ENCODE measurements at places on chromosomes 6 and 20.

- DNase-seq = no peak
These were observed 23.5 kb downstream of the CEP250 start for GRCh38 chr20:35478804-35479472.

- DNase-seq = no peak
These were observed 3.2 kb downstream of the IYD start for GRCh38 chr6:150372051-150372450.

DNA sequence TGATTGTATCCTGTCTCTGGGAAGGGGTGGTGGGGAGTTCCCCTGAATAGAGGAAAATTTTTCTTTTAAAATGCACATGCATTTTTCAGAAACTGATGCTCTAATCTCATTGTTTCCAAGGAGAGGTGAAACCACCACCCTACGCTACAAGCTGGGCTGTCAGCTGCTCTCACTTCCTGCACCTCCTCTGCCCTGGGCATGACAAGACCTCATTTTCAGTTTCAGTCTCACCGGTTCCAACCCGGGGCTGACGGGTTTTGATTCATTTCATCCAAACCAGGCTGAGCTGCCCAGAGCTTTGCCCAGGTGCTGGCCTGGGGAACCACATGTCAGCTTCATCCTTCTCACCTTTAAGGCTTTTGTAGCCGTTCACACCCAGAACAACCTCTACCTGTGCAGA, 99.7 kb downstream of the EYA2 start:
- no peak for DNase-seq

DNA sequence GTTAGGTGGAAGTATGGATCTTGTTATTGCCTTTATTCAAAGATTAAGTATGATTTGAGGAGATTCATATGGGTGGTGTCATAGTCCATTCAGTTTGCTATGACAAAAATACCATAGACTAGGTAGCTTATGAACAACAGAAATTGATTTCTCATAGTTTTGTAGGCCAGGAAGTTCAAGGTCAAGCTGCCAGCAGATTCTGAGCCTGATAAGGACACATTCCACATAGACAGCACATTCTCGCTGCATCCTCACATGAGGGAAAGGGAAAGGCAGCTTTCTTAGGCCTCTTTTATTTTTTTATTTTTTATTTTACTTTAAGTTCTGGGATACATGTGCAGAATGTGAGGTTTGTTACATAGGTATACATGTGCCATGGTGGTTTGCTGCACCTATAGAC, 27.7 kb downstream of the ME1 start:
- no peak for DNase-seq

GRCh38 chr20:2145376-2145775, 43.7 kb downstream of the STK35 start:
- DNase-seq = no peak

Measured in NCI-H510A treated with DMSO at 0.1 percent for 48 hours (cell line).